T-helper 2 cell (primary cell): ENCODE measurements at places on chromosomes 11 and 22.

DNA sequence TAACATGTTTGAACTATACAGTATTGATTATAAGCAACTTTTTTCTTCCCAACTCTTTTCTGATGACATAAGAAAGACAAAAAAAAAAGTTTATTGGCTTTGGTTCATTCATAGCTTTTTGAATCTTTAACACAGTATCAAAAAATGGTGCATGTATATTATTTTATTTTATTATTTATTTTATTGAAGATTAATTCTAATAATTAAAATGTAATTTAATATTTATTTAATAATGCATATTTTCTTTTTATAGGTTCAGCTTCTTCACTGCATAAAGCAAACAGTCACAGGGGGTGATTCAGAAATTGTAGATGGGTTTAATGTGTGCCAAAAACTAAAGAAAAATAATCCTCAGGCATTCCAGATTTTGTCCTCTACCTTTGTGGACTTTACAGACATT lies 78.8 kb downstream of the BBOX1 start:
- DNase-seq, result no peak

GRCh38 chr22:30390974-30391691 lies 3.9 kb upstream of the RNF215 start:
- DNase-seq, result peak; percentile 67

GRCh38 chr22:37749831-37750595 lies 53.2 kb downstream of the TRIOBP start:
- no peak for DNase-seq

GRCh38 chr11:17021511-17021910 lies 7.3 kb upstream of the PLEKHA7 start:
- no peak for DNase-seq

DNA sequence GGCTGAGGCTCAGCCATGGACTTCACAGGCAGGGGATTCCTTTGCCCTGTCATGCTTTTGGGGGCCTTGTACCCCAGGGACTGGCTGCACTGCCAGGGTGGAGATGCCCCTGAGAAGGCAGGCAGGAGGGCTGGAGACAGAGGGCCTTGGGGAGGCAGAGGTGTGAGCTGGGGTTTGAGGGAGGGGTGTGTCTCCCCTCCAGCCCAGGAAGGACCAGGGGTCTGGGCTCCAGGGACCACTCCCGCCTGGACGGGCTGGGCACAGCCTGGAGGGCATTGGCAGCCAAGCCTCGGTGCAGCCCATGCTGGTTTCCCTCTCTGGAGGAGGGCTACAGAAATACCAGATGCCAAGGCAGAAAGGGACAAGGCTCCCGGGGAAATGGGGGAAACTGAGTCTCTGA lies 19.5 kb downstream of the OTUB1 start:
- no peak for DNase-seq

DNA sequence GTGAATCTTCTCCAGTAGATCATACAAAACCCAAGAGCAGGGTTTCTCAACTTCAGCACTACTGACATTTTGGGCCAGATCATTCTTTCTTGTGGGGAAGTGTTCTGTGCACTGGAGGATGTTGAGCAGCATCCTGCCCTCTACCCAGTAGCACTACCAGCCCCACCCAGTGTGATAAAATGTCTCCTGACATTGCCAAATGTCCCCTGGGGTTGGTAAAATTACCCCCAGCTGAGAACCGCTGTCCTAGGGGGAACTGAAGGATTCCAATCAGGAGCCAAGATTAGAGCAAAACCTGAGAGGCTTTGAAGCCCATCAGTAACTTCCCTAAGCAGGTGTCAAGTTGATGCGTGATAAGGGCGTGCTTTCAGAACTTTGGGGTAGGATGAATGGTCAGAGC lies 61.4 kb upstream of the YWHAH start:
- DNase-seq, result no peak

GRCh38 chr11:31558001-31558400 lies 48.4 kb downstream of the ELP4 start:
- DNase-seq, result no peak

DNA sequence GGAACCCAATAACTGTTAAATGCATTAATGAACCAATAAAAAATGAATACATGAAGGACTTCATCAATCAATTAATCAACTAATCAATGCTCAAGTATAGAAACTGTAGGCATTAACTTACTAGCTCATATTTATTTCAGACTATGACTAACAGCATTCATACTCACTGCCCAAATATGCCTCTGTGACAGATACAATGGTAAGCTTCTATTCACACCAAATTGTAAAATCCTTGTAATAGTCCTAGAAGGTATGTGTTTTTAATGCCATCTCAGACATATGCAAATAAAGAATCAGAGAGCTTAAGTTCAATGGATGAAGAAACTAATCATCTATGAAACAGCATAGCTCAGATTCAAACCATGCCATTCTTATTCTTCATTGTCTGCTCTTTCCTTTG lies 1253.6 kb upstream of the TENM4 start:
- no peak for DNase-seq

GRCh38 chr22:21865041-21865440 lies 2.4 kb downstream of the MAPK1 start:
- no peak for DNase-seq
